Pericardium fibroblast (primary cell): ENCODE measurements at places on chromosomes 11 and 22. TPM values are rescaled to one million over a fixed set of nuclear protein-coding genes. Genes with fewer than 3 reads are reported as not detected.

Gene MPZL2
- not detected in 2 replicates for total RNA-seq

Gene SVIP
- total RNA-seq, result 2.6 and 2.8 TPM in 2 replicates

Gene SERHL2
- 1.9 and 11.5 TPM in 2 replicates for total RNA-seq

Gene PAX6
- total RNA-seq, result not detected in 2 replicates

Gene AGBL2
- 0.17 and 1.4 TPM in 2 replicates for total RNA-seq

Gene HEPN1
- total RNA-seq, result not detected in 2 replicates

Gene PTDSS2
- 65.9 and 71.3 TPM in 2 replicates for total RNA-seq

Gene DDI1
- not detected in 2 replicates for total RNA-seq
